ENCODE measurements at places on chromosomes 7 and 10. TPM values are rescaled to one million over a fixed set of nuclear protein-coding genes. Genes with fewer than 3 reads are reported as not detected.

Gene CYP3A4
- polyA plus RNA-seq = 0.36 TPM

Gene TAC1
- polyA plus RNA-seq = 0.37 TPM

DNA sequence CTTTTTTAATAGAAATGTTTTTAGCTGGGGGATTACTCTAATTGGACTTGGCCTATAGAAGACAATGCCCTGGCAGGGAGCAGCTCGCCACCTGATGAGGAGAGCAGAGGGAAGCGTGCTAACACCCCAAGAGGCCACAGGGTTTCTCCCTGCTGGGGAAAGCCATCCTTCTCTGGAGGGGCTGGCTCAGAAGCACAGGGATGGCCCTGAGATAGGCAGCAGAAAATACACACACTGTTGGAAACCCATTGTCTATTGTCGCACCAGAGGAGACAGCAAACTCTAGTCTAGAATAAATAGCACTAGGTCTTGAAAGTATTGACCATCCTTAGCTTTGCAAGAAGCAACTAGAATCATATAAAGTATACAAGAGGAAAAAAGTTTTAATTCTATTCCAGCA lies 5.4 kb downstream of the COBL start:
- DNase-seq = no peak

DNA sequence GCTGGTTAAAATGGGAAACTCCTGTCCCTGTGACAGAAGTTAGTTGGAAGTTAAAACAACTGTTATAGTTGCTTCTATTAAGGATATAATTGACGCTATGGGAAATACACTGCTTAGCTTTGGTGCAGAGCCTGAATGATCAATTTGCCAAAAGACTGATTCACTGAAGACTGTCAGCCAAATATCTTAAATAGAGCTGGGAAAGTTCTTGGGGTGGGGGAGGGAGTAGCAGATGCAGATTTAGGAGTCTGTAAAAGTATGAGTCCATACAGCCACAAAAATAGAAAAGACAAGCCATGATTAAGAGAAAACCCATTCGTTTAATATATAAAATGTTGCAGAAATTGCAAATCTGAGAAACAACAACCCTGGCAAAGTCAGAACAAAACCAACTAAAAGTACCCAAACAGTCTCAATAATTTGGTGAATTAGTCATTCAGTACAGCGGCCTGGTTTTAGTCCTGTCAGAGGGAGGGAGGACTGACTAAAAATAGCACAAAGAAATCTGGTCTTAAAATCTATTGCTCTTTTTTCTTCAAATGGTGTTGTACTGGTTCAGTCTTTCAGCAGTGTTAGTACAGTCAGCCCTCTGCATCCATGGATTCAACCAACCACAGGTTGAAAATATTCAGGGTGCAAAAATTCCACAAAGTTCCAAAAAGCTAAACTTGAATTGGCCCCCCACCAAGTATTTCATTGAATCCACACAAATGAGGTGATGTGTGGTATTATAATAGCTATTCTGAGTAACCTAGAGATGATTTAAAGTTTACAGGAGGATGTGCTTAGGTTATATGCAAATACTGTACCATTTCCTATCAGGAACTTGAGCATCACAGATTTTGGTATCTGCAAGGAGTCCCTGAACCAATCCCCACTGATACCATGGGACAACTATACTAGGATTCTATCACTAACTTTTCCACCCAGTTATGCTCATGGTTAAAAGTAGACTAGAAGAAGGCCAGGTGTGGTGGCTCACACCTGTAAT lies 30.0 kb downstream of the STK17A start:
- DNase-seq = no peak

GRCh38 chr10:126017961-126018560 lies 121.7 kb downstream of the FANK1 start:
- DNase-seq = no peak

DNA sequence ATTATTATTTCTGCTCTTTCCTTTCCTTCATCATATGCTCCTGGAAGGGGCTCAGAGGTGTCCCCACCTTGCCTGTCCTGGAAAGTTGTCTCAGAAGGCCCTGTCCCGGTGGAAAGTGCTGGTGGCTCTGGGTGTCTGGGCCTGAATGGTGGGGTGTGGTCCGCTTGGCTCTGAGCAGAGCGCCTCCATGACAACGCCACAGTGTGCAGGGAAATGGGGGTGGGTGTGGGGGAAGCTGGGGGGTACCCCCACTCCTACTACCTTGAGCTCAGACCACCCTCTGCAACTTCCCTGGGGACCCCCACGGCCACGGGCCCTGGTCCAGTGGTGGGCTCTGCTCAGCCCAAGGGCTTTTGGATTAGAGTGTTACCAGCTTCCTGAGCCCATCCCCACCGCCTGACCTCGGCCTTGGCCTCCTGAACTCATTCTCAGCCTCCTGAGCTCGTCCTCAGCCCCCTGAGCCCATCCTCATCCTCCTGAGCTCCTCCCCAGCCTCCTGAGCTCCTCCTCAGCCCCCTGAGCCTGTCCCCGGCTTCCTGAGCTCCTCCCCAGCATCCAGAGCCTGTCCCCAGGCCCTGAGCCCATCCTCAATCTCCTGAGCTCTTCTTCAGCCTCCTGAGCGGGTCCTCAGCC lies 106.4 kb upstream of the FAM20C start:
- no peak for DNase-seq

Gene HPSE2
- 0.44 TPM for polyA plus RNA-seq

DNA sequence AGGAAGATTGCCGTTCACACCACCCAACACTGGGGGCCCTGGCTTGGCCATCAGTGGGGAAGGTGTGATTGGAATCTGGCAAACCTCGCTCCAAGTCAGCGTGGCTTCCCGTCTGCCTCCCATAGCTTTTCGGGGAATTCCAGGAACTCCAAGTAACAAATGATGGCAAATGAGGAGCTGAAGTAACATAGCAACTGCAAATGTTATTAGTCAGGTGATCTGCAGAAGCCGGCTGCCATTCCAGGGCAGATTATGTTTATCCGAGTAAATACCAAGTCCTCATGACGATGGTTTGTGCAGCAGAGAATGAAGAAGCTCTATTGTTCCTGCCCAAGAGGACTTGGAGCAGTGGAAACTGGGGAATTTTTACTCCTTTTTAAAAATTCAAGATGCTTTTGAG lies 270.5 kb upstream of the PODXL start:
- DNase-seq = no peak

- no peak for DNase-seq
Observed at GRCh38 chr10:60611291-60611747, 167.0 kb upstream of the CDK1 start.

GRCh38 chr10:30529373-30529998 lies 95.5 kb downstream of the MAP3K8 start:
- no peak for DNase-seq

DNA sequence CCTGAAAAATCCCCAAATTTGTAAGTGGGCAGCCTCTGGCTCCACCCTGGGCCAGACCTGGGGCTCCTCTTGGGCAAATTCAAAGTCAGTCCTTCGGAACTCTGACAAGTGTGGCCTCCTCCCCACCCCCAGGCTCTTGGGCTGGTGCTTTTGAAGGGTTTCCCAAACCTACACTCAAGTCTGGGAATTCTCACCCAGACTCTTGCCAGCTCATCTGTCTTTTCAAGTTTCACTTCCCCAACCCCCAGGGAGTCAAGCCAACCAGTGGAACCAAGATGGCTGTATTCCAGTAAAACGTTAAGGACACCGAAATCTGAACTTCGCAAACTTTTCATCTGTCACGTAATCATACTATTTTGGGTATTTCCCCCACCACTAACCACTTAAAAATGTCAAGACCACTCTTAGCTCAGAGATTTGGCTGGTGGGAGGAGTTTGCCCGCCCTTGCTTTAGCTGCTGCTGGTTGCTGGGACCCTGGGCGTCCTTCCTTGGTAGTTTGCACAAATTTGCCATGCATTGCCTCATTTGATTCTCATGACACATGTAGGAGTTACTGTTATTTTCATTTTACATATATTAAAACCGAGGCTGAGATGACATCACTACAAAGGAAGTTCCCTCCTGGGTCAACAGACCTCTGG lies 1.7 kb upstream of the MYO1G start:
- DNase-seq = no peak

DNA sequence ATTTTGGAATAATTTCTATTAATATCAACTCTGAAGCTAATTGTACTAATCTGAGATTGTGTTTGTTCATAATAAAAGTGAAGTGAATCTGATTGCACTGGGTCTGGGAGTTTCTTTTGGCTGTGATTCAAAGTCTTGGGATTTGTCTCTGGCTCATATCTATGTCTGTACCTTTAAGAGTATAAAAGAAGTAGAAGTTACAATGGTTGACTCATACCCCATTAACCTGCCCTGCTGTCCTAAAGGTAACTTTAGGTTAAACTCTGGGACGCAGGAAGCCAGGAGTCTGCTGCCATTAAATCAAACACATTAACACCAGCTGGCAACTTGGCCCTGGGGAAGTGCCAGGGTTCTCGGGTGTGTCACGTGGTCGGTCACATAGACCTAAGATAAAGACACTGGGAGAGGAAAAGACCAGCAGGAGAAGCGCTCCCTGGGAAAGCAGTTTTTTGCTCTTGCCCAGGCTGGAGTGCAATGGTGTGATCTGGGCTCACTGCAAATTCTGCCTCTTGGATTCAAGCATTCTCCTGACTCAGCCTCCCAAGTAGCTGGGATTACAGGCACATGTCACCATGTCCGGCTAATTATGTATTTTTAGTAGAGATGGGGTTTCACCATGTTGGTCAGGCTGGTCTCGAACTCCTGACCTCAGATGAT lies 17.8 kb downstream of the SCD start:
- peak; percentile 67 for DNase-seq

GRCh38 chr10:83276971-83277370 lies 862.3 kb upstream of the GHITM start:
- DNase-seq = no peak

Gene MMD2
- not detected for polyA plus RNA-seq

Gene TWIST1
- polyA plus RNA-seq = 7.9 TPM

- DNase-seq = no peak
Observed at GRCh38 chr7:120421151-120421651, 148.2 kb downstream of the KCND2 start.

- DNase-seq = no peak
Observed at GRCh38 chr7:36564489-36564888, 159.8 kb downstream of the AOAH start.

DNA sequence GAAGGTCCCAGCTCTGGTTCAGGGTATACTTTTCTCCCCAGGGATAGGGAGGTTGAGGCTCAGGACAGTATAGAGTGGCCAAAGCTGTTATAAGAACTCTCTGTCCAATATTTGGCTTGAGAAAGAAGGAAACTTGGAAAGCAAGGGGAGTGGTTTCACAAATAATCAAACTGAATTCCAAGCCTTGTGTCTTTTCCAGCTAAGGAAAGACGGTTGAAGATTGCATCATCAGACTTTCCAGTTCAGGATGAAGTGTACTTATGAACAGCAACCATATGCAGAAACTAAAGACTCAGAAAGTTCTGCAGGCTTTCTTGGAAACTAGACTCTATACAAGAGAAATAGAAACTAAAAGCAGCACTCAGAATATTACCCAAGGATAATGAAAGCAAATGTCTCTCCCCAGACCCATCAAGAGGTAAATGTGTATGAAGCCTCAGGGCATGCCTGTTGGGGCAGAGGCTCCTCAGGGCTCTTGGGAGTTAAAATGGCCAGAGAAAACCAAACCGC lies 46.4 kb downstream of the RAMP3 start:
- DNase-seq = no peak

DNA sequence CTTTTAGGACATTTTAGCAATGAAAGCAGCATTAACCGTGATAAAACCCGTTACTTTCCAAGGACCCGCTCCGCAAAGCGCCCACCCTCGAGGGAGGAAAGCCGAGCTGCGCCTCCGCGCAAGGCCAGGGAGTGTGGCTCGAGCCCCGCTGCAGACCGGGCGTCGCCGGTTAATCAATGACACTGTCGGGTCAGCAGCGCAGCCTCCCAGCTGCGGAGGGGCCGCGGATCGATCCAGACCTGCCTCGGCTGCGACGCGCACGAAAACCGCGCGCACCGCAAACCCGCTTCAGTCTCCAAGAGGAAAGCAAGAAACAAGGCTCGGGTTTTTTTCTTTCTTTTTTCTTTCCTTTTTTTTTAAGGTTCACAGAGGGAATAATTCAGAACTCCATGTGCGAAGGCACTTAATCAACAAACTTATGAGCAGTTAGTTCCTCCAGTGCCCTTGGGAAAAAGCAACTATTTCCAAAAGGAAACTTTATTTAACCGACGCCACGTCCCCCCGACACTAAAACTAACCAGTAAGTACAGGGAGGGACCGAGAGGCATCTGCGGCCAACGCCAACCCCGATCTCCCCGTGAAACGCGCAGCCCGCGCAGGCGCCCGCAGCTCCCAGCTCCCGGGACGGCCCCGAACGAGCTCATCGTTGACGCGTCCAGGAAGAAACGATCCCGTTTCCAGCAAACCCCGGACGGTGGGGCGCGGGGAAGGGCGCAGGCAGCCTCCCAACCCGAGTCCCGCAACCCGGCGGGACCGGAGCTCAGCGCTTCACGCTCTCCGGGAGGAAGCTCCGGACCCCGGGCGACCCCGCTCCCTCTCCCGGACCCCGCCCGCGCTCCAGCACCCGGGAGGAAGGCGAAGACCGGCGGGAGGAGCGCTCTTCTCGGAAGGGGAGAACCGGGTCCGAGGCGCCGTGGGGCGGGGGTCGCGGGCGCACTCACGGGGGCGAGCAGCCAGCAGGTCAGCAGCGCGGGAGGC lies 598 bp downstream of the VIPR2 start:
- no peak for DNase-seq

- no peak for DNase-seq
Observed at GRCh38 chr10:30789806-30790205, 160.3 kb upstream of the LYZL2 start.

DNA sequence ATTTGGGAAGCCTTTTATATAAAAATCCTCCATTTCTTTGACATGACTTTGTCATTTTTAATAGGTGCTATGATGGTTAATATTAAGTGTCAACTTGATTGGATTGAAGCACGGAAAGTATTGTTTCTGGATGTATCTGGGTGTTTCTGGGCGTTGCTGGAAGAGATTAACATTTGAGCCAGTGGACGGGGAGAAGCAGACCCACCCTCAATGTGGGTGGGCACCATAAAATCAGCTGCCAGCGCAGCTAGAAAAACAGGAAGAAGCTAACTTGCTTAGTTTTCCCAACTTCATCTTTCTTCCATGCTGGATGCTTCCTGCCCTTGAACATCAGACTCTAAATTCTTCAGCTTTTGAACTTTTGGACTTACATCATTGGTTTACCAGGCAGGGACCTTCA lies 1003.0 kb downstream of the SORCS3 start:
- DNase-seq = no peak

Gene SSC4D
- 7.4 TPM for polyA plus RNA-seq

DNA sequence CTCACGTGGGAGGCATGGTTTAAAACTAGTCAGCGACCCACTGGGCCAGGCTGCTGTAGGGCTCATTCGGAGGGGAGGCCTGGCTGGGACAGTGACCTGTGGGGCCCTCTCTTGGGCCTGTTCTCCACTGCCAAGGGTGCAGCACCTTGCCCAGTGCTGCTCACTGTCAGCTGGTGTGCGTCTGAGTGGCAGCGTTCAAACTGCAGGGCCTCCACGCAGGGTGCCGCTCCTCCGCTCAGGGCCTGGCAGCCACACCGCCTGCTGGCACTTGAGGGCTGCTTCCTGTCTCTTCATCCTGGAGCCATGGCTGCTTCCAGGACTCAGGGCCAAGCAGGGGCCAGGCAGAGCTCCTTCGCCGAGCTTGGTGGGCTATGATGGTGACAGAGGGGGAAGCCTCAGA lies 18.3 kb downstream of the ADAMTS14 start:
- DNase-seq = no peak

Data from renal pelvis (tissue), 12 donors.